Calu3 (cell line): ENCODE measurements at places on chromosomes 7 and 10. TPM values are rescaled to one million over a fixed set of nuclear protein-coding genes. Genes with fewer than 3 reads are reported as not detected.

DNA sequence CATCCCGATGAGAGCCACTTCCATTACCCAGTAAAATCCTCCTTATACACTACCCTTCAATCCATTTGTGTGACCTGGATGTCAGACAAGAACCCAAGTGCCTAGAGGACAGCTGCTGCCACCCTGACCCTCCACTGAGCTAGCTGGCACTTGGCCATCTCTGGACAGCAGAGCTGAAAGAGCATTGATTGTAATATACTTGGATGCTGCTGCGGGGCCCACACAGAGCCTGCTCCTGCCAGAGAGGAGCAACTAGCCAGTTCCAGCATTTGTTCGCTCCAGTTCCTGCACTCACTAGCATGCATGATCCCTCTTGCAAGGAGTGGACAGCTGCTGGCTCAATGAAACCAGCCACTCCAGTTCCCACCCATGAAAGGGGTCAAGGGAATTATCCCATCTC is 8.4 kb upstream of the TMEM254 start:
- DNase-seq: no peak
- no peak overlapping the region for H3K27ac ChIP-seq
- H3K36me3 ChIP-seq: no peaks in the 10 kb centered on the region
- H3K27me3 ChIP-seq: no peaks in the 10 kb centered on the region
- no peaks in the 10 kb centered on the region for H3K4me1 ChIP-seq

- DNase-seq: no peak
- H3K27ac ChIP-seq: no peak overlapping the region
- H3K27me3 ChIP-seq: no peaks in the 10 kb centered on the region
- H3K4me3 ChIP-seq: no peak overlapping the region
- no peaks in the 10 kb centered on the region for H3K36me3 ChIP-seq
Observed at GRCh38 chr7:137546671-137547070, 203.1 kb upstream of the PTN start.

DNA sequence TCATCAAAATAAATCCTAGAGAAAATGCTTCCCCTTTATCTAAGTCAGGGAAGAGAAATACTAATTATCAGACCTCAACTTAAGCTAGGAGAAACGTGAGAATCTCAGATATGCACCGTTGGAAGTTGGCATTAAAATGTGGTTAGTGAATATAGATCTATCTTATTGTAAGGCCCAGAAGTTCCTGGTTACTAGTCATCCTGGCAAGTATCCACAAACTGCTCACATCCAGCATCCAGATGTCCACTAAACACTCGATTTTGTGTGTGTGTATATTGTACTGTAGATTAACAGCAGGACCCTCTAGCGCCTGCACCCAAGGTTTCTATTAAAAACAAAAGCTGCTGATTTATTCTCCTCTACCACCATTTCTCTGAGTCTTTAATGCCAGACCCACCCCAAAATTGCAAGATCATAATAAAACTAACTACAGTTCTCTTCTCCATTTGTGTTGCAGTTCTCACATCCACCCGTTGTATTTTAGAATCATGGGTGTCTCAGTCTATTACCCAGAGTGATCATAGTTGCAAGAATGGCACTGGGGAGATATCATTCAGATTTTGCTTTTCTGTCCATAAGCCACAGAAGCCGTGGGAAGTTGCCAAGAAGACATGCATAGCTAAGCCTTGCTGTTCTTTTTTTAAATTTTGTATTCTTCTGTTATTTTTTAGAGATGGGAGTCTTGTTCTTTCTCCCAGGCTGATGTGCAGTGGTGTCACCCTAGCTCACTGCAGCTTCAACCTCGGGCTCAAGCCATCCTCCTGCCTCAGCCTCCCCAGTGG is 165.4 kb downstream of the KIAA1217 start:
- no peak overlapping the region for H3K27ac ChIP-seq
- no peak overlapping the region for H3K4me3 ChIP-seq
- DNase-seq: no peak
- no peaks in the 10 kb centered on the region for H3K27me3 ChIP-seq

DNA sequence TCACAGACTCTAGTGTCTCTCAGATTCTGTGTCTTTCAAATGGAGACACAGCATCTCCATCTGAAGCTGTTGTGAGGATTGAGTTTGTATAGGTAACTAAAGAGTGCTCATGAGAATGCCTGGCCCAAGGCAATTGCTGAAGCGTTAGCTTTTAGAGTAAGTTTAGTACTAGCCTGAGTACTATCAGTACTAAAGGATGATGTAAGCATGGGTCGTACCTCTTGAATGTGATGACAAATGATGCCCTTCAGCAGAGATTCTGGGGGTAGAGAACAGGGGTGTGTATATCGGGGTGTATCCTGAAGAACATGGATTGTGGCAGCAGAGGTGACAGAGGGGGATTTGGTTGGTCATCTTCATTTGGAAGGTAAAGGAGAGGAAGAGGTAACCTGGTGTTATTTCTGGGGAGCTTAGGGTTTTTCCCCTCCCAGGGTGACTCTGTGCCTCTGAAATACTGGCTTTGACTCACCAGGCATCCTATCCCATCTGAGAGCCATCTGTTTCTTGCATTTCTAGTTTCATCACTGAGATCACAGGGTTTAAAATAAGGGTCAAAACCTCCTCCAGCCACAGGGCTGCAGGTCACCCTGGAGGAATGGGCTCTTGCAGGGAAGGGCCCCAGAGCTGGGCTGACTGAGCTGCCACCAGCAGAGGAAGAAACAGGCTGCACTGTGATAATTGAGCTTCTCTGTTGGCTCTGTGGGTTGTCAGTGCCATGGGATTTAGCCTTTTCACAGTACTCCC is 756.0 kb downstream of the KCNMA1 start:
- H3K4me3 ChIP-seq: no peak overlapping the region
- H3K27ac ChIP-seq: no peak overlapping the region
- H3K27me3 ChIP-seq: peaks cover 29% of the 10 kb centered on the region

- peaks cover 17% of the 10 kb centered on the region for H3K27me3 ChIP-seq
- H3K36me3 ChIP-seq: no peaks in the 10 kb centered on the region
- no peak overlapping the region for H3K4me3 ChIP-seq
Observed at GRCh38 chr10:79482741-79483140, 29.6 kb upstream of the EIF5AL1 start.

ZNF25 gene
- total RNA-seq: 2.8 and 3.0 TPM in 2 replicates

MMS19 gene
- total RNA-seq: 39.8 and 46.5 TPM in 2 replicates

BHLHA15 gene
- 1.7 and 1.8 TPM in 2 replicates for total RNA-seq

CRPPA gene
- total RNA-seq: 7.5 and 9.9 TPM in 2 replicates

ETV1 gene
- 44.4 and 45.9 TPM in 2 replicates for total RNA-seq

ACSL5 gene
- 35.3 and 59.2 TPM in 2 replicates for total RNA-seq

ASAH2 gene
- total RNA-seq: 3.3 and 3.9 TPM in 2 replicates

CSTF2T gene
- total RNA-seq: 30.6 and 32.3 TPM in 2 replicates

AGR3 gene
- total RNA-seq: 8.4 and 11.0 TPM in 2 replicates

TWIST1 gene
- total RNA-seq: 2.4 and 2.9 TPM in 2 replicates
